ENCODE measurements at places on chromosomes 7 and 10. TPM values are rescaled to one million over a fixed set of nuclear protein-coding genes. Genes with fewer than 3 reads are reported as not detected.

Gene GIMAP7
- total RNA-seq = 108 TPM

Gene PODXL
- 210 TPM for total RNA-seq

Gene HABP2
- total RNA-seq = not detected

Gene FBXO24
- total RNA-seq = 0.25 TPM

Gene FRMPD2
- 0.13 TPM for total RNA-seq

Gene SAP25
- total RNA-seq = not detected

Gene SPDYE9
- not detected for total RNA-seq

Gene PBLD
- total RNA-seq = 4.8 TPM

Gene CTBP2
- 133 TPM for total RNA-seq

Gene TET1
- 0.39 TPM for total RNA-seq

Gene WEE2
- total RNA-seq = 0.13 TPM

Gene PIK3CG
- total RNA-seq = 4.4 TPM

Gene FAM25C
- total RNA-seq = not detected

Gene CYP3A4
- total RNA-seq = not detected

Gene KLF14
- total RNA-seq = not detected

Gene LBX1
- total RNA-seq = not detected

Gene HECTD2
- 4.1 TPM for total RNA-seq

Gene EIF3B
- total RNA-seq = 153 TPM

Gene TAS2R41
- not detected for total RNA-seq

Gene GIMAP4
- 169 TPM for total RNA-seq

Gene DPP6
- total RNA-seq = not detected

Gene DNAJC12
- 3.9 TPM for total RNA-seq

Gene EGFR
- total RNA-seq = 0.26 TPM

Gene GOLGA7B
- total RNA-seq = 0.13 TPM

Gene CDHR1
- total RNA-seq = 0.25 TPM

Gene FAM13C
- 3.3 TPM for total RNA-seq

Gene ANXA8L1
- not detected for total RNA-seq

Gene MYH16
- 0.13 TPM for total RNA-seq

Gene NEUROG3
- not detected for total RNA-seq

Gene FBXL13
- total RNA-seq = 0.39 TPM

Gene SPDYE5
- total RNA-seq = not detected

Gene SPDYE1
- total RNA-seq = not detected

Gene PRR15
- total RNA-seq = not detected

Gene MBL2
- not detected for total RNA-seq

Gene MYL10
- not detected for total RNA-seq

Gene MAGI2
- 0.26 TPM for total RNA-seq

Gene MRLN
- total RNA-seq = not detected

Gene ASB15
- total RNA-seq = not detected

Gene IFIT1
- total RNA-seq = 1.0 TPM

Gene OR2A42
- total RNA-seq = not detected

Gene PWWP2B
- 9.4 TPM for total RNA-seq

Gene GPR15LG
- not detected for total RNA-seq

Measured in dermis microvascular lymphatic vessel endothelial cell (primary cell).